ENCODE measurements at places on chromosomes 3 and 15. TPM values are rescaled to one million over a fixed set of nuclear protein-coding genes. Genes with fewer than 3 reads are reported as not detected.

The CIAO2A gene
- polyA plus RNA-seq, result 33.5 TPM

The CCDC80 gene
- polyA plus RNA-seq, result 62.3 TPM

The TM4SF18 gene
- 3.2 TPM for polyA plus RNA-seq

The CPNE9 gene
- 0.18 TPM for polyA plus RNA-seq

The CCR9 gene
- not detected for polyA plus RNA-seq

The GOLGB1 gene
- 19.6 TPM for polyA plus RNA-seq

The RGMA gene
- polyA plus RNA-seq, result 13.6 TPM

The AAGAB gene
- polyA plus RNA-seq, result 21.5 TPM
